HTR-8/SVneo (cell line): ENCODE measurements at places on chromosomes 2 and 18.

DNA sequence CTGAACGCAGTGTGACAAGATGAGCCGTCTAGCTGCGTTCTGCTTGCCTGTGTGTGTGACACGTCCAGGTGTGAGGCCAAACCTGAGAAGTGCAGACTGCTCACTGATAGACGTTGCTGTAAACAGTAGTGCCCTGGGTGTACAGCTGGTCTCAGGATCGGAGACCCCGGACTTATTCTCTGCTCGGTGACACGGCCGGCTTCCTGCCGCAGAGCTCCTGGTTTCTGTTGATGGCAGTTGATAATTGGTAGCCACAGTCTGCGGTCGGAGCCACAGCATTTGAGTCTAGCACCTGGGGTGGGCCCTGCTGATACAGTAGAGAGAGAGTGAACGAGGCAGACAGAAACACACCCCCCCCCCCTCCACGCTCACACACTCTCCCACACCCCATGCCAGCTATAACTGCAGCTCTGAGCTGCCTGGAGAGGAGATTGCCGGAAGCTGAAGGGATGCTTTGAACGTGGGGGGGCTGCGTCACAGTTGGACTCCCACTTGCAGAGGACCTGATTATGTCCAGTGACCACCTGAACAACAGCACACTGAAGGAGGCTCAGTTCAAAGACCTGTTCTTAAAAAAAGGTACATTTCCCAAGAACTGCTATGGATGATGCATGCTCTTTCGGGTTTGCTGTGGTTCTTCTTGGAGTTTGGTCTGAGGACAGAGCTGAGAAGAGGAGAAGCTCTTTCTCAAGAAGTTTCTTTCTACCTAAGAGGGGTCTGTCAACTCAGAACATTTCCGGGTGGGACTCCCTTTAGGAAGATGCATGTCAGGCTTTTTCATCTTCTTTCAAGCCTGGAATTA is 114.0 kb downstream of the FAM210A start:
- no peak for DNase-seq

- no peak for DNase-seq
These were observed 157.5 kb downstream of the TNS1 start for GRCh38 chr2:217845301-217845700.

- no peak for DNase-seq
These were observed 40.2 kb downstream of the PID1 start for GRCh38 chr2:229230911-229231310.

DNA sequence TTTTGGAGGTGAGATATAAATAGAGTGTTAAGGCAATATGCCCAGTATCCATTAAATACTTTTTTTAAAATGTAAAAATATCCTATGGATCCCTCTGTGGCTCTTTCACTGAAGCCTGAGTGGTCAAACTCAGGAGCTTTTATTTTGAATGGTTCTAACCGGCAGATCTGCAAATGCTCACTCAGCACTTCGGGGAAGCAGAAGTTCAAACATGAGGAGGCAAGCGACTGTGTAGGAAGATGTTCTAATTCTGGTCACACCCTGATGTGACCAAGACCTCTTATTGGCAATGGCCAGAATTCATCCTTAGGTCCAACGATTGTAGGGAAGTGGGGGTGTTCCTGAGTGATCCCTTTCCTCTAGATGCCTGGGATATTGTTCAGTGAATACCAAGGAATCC is 168.8 kb downstream of the CDCA7 start:
- DNase-seq, result no peak

- no peak for DNase-seq
These were observed 1.4 kb downstream of the TM4SF20 start for GRCh38 chr2:227377467-227378351.

DNA sequence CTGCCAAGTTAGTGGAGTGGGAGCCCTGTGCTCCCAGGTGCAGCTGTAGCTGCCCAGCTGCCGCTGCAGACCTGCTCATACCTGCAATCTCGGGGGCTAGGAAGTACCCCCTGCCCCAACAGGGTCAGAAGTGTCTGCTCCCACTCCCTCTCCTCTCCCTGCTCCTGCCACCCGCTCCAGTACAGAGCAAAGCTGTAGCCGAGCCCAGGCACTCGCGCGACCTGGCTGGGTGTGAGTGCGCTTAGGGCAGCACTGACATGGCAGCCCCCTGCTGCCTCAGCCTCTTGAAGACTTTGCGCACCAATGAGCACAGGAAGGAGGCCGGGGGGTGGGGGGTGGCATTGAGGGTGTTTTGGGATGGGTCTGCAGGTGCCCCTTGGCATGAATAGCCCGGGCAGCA is 1951.4 kb downstream of the SUCLG1 start:
- no peak for DNase-seq

GRCh38 chr18:65769652-65770051 is 18.8 kb downstream of the CDH7 start:
- DNase-seq, result no peak

DNA sequence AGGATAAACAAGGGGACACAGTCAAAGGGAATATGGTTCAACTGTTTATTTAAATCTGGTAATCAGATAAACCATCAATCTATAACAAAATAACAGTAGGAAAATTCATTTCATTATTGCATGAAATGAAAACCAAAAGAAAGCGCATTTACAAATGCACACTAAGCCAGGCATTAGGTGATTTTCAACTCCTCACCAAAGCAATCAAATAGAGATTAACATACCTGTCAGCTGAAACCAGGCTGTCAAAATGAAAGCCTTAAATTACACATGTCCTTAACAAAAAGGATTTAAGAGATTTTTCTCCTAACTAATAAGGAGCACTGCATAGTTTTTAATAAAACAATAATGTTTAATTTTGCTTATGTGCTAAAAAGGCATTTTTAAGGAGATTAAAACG is 23.0 kb downstream of the STK39 start:
- no peak for DNase-seq

- DNase-seq, result no peak
These were observed 50.9 kb downstream of the KIF1A start for GRCh38 chr2:240769096-240769495.

DNA sequence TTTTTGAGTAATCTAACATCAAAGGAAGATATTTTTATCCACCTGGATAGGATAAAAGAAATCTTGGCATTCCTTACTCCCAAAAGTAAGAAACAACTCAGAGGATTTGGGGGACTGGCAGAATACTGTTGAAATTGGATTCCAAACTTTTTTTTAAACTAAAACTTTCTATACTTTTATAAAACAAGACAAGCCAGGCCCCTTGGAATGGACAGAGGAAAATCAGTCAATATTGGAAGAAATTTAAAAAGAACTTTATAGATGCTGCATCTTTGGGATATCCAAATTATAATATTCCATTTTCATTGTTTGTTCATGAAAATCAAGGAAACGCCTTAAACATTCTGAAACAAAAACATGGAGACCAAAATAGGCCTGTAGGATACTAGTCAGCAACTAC is 147.6 kb upstream of the PIEZO2 start:
- DNase-seq, result no peak

DNA sequence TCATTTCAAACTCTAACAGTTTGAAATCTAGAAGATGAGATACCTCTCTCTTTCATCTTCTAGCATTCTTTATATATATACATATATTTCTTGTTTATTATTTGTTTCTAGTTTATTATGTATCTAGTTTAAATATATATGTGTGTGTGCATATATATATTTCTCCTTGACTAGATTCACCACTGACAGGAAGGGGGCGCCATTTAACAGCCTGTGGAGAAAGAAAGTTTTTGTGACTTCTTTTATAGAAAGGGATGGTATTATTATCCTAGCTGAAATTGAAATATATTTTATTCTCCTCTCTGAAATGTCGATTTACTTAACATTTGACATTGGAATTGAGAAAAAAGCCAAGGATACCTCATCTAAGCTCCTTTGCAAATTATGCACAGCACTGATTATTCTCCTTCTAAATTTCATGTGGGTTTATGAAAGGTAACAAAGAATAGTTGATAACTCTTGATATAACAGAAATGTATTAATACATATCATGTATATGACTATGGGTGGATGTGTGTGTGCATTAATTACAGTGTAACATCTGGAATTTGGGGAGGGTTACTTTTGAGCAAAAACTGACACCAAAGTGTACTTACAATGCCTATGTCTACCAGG is 160.7 kb upstream of the NT5C1B start:
- peak; percentile 19 for DNase-seq

GRCh38 chr2:137672989-137673552 is 291.2 kb upstream of the HNMT start:
- DNase-seq, result no peak

DNA sequence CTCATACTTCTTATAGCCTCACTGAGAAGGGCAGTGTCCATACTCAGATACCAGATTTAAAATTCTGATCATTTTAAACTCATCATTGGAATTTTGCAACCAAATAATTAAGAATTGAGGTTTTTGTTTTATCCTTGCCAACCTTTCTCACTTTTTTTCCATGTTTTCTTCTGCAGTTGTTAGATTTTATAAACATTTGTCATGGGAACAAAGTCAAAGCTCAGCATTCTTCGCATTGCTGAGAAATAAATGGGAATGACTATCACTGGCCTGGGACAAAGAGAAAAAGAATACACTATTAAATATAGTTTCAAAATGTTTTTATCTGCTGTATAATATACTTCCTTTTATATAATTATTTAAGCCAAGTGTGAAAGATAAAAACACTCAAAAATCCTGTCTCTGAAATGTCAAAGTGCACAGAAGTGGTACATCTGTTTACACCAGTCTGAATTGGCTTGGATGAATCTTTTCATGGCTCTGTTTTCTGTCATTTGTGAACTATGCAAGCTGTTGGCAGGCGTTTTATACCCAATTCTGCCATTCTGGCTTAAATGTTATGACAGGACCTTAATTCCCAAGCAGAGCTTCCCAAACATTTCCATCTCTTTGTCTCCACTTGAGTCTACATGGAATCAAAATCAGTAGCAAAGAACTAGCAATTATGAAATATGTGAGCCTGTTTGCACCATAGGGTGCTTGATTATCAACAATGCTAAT is 249.3 kb upstream of the SYT4 start:
- DNase-seq, result no peak

GRCh38 chr18:59470561-59471121 is 111.6 kb upstream of the LMAN1 start:
- no peak for DNase-seq

DNA sequence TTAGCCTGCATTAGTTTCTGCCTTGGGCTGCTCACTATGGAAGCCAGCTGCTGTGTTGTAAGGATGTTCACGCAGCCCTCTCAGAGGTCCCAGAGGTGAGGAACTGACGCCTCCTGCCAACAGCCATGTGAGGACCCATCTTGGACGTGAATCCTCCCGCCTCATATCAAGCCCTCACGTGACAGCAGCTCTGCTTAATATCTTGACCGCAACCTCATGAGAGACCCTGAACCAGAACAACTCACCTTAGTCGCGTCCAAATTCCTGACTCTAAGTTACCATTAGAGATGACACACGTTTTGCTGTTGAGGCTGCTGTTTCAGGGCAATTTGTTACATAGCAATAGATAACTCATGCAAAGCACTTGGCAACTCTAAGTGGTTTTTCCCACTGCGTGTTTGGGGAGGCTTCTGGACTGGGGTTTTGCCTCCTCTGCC is 97.7 kb downstream of the TMEM17 start:
- DNase-seq, result no peak

DNA sequence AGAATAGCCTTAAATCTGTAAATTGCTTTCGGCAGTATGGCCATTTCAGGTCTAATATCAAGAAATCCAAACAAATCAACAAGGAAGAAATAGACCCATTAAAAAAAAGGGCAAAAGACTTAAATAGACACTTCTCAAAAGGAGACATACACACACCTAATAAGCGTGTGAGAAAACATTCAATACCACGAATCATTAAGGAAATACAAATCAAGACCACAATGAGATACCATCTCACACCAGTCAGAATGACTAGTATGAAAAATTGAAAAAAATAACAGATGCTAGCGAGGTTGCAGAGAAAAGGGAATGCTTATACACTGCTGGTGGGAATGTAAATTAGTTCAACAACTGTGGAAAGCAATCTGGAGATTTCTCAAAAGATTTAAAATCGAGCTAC is 243.2 kb downstream of the DSEL start:
- no peak for DNase-seq

- DNase-seq, result no peak
These were observed 1.4 kb downstream of the GPR35 start for GRCh38 chr2:240626531-240627300.

GRCh38 chr2:167196461-167197252 is 308.4 kb downstream of the XIRP2 start:
- no peak for DNase-seq

GRCh38 chr2:70827388-70827787 is 7.0 kb upstream of the CLEC4F start:
- no peak for DNase-seq

DNA sequence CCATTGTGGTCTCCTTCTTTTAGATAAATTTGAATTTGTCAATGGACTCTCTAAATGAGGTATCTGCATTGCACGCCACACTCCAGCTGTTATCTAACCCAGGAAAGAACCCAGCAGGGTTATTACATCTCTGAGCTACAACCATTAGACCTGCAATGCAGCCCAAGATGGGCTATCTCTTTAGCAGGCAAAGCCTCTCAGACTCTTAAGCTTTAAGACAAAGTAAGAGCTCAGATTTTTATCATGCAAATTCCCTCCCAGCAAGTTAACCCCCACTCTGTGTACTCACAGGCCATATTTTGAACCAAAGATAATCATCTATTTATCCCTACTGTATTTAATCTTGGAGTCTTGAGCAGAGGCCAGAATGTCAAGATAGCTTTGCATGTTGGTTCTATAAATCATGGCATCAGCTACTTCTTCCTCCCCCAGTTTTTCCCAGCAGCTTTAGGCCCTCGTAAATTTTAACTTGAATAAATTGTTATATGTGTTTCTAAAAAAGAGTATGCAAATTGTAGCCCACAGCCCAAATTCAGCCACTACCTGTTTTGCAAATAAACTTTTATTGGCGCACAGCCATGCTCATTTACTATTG is 273.7 kb upstream of the PKDCC start:
- DNase-seq, result no peak

- no peak for DNase-seq
These were observed 93.7 kb upstream of the KLHL29 start for GRCh38 chr2:23291239-23291638.

- DNase-seq, result no peak
These were observed 60.1 kb upstream of the RBBP8 start for GRCh38 chr18:22872900-22873537.

DNA sequence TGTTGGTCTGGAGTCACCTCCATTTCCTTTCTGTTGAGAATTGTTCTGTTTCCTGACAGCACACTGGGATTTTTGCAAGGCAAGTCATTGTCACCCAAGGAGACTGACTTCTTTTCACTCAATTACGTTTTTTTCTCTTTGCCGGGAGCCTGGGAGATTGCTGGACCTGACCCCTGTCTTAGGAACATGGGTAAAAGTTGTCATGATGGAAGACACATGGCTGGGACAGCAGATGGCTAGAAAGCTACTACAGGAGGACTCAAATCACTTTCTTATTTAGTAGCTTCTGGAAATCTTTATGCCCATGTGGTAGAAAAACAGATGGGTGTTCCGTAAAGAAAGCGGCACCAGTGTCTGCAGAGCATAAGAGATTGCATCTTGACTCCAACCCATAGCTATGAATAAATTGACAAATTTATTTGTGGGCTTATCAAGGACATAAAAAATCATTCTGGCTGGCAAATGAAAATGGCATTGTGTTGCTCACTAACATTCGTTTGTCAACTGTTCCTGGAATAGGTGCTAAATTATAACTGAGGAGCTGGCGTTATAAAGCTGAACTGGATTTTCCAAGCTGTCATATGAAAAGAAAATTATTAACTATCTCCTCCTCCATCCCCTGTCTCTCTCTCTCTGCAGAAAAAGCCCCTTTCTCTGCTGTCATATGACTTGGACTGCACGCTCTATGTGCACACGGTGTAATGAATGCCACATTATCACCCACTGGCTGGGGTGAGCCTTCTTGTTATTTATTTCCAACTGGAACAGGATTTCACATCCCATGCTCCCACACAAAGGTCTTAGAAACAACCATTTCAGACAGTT is 159.8 kb downstream of the SH3RF3 start:
- DNase-seq, result no peak

- DNase-seq, result no peak
These were observed 63.1 kb upstream of the LYPD1 start for GRCh38 chr2:132733094-132733493.
